C1 segment of cervical spinal cord (tissue), 14 donors: ENCODE measurements at places on chromosomes 5 and 9.

DNA sequence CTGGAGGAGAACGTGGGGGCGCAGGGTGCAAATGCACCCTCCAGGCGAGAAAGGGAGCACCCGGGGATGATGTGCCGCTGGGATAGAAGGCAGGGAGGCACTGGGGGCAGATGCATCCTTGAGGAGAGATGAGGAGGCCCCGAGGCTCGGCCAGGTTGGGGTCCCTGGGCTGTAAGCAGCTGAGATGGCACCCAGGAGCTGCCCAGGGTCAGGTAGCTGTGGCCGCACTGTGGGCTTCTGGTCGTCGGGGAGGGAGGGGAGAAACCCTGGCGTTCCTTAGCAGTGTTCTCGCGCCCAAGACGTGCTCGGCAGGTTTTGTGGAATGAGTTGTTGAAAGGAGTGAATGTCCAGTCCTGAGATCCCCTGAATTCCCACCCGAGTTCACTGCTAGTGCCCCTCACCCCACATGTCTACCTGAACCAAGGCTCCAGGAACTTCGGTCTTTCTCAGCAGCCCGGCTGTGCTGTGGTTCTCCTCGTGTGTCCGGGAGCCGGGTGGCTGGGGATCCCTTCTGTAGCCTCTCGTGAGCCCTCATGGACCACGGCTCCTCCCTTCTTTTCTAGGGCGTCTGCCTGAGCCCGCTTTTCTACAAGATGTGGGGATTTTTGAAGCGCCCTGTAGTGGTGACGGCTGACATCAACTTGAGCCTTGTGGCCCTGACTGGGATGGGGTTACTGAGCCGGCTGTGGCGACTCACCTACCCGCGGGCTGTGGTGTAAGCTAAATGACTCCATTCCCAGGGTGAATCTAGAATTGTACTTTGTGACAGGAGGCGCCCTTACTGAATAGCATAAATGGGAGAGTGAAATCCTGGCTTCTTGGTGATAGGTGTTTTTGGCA lies 1.1 kb downstream of the POMT1 start:
- DNase-seq, result no peak

DNA sequence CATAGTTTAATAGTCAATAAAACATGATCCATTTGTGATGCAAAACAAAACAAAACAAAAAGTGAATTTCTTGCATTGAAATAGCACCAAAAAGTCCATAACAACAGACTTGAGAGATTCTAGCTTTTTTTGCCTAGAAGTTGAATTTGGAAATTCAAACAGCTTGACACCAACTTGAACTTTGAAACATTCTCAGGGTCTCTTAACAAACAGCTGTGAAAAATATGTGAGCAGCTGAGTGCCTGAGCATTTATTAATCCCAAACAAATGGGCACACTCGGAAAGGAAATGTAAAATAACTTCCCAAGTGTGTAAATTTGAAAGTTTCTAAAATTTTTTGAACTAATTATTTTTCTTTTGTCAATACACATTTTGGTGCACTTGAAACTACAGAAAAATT lies 56.0 kb upstream of the HMHB1 start:
- no peak for DNase-seq

- no peak for DNase-seq
Observed at GRCh38 chr5:64199425-64199824, 33.8 kb downstream of the RNF180 start.

GRCh38 chr5:169655353-169655752 lies 18.3 kb downstream of the DOCK2 start:
- DNase-seq, result no peak

GRCh38 chr5:11902201-11902619 lies 2.0 kb downstream of the CTNND2 start:
- no peak for DNase-seq

GRCh38 chr5:151868451-151868850 lies 56.2 kb downstream of the GLRA1 start:
- DNase-seq, result no peak

DNA sequence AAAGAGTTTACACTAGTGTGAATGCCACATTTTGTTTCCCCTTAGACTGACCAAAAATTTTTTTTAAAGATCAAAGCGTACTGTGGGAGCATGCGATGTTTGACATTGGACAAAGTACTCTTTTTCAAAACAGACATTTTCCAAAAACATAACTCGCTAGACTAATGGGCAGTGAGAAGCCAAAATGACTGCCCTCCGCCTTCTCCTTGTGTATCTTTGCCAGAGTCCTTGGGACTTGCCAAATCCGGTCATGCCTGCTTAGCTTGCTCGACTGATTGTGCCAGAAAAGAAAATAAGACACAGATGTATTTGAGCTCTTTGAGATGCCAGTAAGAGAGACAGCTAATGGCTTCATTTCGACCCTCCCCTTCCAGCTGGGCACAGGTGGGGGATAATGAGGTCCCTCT lies 157.5 kb downstream of the MAPKAP1 start:
- DNase-seq, result peak; percentile 83

DNA sequence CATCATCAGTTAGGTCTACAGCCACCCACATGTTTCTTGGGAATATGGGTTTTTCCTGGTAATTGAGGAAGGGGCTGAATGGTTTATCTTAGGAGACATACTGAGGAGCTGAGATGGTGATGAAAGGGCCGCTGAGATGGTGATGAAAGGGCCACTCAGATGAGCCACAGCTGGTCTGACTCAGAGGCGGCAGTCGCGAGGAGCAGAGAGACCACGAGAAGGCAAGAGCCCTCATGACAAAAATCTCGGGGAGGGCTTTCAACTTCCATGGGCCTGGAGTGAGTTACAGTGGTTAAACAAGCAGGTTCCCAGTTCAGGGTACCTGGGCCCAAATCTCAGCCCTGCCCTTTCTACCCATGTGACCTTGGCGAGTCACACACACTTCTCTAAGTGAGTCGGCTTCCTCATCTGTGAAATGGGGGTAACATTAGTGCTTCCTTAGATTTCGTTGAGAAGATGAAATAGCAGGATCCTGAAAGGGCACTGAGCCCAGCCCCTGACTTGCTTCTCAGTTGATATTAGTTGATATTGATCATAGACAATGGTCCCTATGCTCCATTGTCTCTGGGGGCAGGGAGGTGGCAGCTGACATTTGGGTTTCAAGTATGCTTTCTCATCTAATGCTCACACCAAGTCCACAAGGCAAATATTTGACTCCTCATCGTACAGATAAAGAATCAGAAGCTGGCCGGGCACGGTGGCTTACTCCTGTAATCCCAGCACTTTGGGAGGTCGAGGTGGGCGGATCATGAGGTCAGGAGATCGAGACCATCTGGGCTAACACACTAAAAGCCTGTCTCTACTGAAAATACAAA lies 169.5 kb downstream of the RGS3 start:
- DNase-seq, result no peak

DNA sequence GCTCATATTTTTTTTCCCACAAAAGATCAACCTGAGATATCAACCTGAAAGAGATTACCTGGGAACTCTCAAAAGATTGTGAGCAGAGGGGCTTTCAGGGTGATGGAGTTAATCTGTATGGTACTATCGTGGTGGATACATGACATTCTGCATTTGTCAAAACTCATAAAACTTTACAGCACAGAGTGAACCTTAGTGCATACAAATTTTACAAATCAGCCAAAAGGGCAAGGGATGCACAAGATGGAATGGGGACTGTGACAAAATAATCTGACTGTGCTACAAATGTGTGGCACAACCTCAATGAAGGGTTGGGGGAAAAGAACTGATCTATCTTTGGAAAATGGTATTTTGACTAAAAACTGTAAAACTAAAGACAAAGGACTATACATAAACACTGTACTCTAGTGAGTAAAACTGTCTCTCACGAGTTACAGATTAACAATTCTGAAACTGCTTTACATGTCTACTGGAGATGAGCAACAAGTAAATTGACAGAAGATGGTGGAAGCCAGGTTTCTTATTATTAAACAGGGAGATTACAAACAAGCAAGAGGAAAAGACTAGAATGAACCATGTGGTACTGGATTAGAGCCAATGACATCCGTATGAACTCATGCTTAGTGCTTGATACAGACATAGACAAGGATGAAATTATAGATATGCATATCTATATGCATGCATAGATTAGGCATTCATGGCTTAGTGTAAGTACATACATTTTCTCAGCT lies 24.8 kb upstream of the RLN1 start:
- no peak for DNase-seq

GRCh38 chr5:166245556-166245955 lies 2045.9 kb upstream of the WWC1 start:
- no peak for DNase-seq

GRCh38 chr5:71828291-71829040 lies 109.4 kb downstream of the CARTPT start:
- DNase-seq, result no peak

- DNase-seq, result no peak
Observed at GRCh38 chr5:153573326-153574033, 83.0 kb downstream of the GRIA1 start.

- DNase-seq, result no peak
Observed at GRCh38 chr9:121814594-121814993, 163.2 kb downstream of the DAB2IP start.

- no peak for DNase-seq
Observed at GRCh38 chr9:135591506-135592330, 30.2 kb downstream of the PAEP start.

GRCh38 chr9:68996462-68996861 lies 17.5 kb downstream of the PRKACG start:
- DNase-seq, result no peak

DNA sequence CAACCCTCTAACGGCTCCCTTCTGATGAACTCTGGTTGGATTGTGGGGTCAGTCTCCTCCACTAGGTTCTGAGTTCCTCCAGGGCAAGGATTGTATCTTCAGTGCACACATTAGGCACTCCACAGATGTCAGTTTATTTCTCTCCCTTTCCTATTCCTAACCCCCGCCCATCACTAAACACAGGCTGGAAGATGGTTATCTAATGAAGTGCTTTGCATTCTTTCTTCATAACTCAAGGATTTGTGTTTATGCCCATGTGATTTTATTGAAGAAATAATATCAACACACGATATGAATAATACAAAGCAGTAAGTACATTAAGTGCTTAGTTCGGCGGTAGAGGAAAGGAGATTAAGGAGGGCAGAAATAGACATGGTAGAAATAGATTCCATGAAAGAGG lies 4.4 kb upstream of the CREBRF start:
- no peak for DNase-seq

DNA sequence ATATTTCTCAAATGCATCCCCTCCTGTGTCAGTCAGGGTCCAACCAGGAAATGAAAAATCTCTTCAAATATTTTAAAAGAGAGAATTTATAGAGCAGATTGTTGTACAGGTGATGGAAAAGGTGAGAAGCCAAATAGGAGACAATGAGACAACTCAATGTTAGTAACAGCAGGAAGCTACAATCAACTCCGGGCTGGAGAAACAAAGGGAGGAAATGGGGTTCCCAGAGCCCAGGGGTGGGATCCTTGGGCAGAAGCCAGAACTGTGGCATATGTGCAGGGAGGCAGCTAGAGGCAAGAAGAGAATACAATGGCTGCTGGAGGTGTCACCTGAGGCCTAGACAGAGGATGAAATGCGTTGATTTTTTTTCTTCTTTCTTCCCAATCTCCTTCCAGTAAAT lies 361.8 kb upstream of the ACTBL2 start:
- DNase-seq, result no peak

- peak; percentile 18 for DNase-seq
Observed at GRCh38 chr5:154467655-154468354, 10.2 kb downstream of the HAND1 start.
